ENCODE measurements at places on chromosomes 1 and 21. TPM values are rescaled to one million over a fixed set of nuclear protein-coding genes. Genes with fewer than 3 reads are reported as not detected.

HRNR gene
- not detected for total RNA-seq

MR1 gene
- 16.1 TPM for total RNA-seq

KIAA1614 gene
- total RNA-seq: 10.2 TPM

KRTAP21-2 gene
- total RNA-seq: not detected

IL12RB2 gene
- 0.24 TPM for total RNA-seq

CCDC30 gene
- 2.1 TPM for total RNA-seq

KIF21B gene
- total RNA-seq: 0.57 TPM

PAQR6 gene
- total RNA-seq: 0.68 TPM

SPATA46 gene
- total RNA-seq: not detected

LCE3E gene
- not detected for total RNA-seq

OR6K3 gene
- not detected for total RNA-seq

OR6N1 gene
- not detected for total RNA-seq

ADAMTS4 gene
- total RNA-seq: 24.0 TPM

USP1 gene
- total RNA-seq: 17.8 TPM

FTCD gene
- total RNA-seq: 1.8 TPM

MPL gene
- total RNA-seq: 1.4 TPM

KCNN3 gene
- total RNA-seq: 3.5 TPM

OVAAL gene
- 0.39 TPM for total RNA-seq

RORC gene
- total RNA-seq: 1.3 TPM

PUM1 gene
- total RNA-seq: 76.9 TPM

TINAGL1 gene
- total RNA-seq: 107 TPM

CD101 gene
- 3.1 TPM for total RNA-seq

GPR52 gene
- total RNA-seq: 3.6 TPM

CD1B gene
- total RNA-seq: not detected

KIFAP3 gene
- 68.2 TPM for total RNA-seq

TEX38 gene
- not detected for total RNA-seq

CRB1 gene
- total RNA-seq: 0.38 TPM

SPRR1A gene
- total RNA-seq: not detected

CACYBP gene
- 78.5 TPM for total RNA-seq

GUCA2A gene
- total RNA-seq: not detected

BARHL2 gene
- total RNA-seq: not detected

DNAJC6 gene
- 23.4 TPM for total RNA-seq

SLC16A1 gene
- 62.7 TPM for total RNA-seq

UHMK1 gene
- total RNA-seq: 23.9 TPM

GPR3 gene
- total RNA-seq: 0.46 TPM

RGS4 gene
- 1.7 TPM for total RNA-seq

SPRR5 gene
- total RNA-seq: not detected

GOLT1A gene
- not detected for total RNA-seq

DNALI1 gene
- 9.1 TPM for total RNA-seq

Measured in right cardiac atrium (tissue), 5 donors.